ENCODE measurements at places on chromosomes 11 and 22.
A peak's percentile ranks its signal among the peaks of the same experiment; 100 is the strongest.

GRCh38 chr22:47128622-47129215 lies 366.3 kb downstream of the TBC1D22A start:
- DNase-seq = no peak

GRCh38 chr22:41471568-41471967 lies 2.7 kb downstream of the ACO2 start:
- DNase-seq = no peak

DNA sequence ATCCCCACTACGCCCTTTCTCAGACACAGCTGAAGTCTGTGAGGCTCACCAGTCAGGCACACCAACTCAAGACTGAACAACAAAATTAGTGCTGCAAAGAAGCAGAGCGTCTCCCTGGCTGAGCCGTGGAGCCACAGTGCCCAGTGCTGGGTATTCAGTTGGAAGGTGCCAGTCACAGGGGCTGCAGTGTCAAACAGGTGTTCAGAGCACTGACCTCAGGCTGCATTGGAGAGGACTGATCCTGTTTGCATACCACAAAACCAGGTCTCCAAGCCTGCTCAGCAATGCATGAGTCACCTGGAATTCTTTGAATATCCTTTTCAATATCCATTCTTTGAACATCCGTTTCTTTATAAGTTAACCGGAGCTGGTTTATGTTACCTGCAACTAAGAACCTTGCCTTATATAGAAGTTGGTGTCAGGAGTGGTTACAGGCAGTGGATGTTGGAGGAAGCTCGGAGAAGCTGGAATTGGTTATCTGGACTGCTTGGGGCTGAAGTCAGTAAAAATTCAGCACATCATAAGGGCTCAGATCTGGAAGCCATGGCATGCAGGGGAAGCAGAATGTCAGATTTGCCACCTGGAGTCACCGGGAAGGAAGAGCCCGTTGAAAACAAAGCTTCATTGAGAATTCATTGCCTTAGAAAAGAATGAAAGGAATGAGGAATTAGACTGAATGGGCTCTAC lies 30.3 kb downstream of the PDGFB start:
- DNase-seq = peak; percentile 36

GRCh38 chr11:36703055-36703404 lies 105.0 kb upstream of the RAG2 start:
- no peak for DNase-seq

DNA sequence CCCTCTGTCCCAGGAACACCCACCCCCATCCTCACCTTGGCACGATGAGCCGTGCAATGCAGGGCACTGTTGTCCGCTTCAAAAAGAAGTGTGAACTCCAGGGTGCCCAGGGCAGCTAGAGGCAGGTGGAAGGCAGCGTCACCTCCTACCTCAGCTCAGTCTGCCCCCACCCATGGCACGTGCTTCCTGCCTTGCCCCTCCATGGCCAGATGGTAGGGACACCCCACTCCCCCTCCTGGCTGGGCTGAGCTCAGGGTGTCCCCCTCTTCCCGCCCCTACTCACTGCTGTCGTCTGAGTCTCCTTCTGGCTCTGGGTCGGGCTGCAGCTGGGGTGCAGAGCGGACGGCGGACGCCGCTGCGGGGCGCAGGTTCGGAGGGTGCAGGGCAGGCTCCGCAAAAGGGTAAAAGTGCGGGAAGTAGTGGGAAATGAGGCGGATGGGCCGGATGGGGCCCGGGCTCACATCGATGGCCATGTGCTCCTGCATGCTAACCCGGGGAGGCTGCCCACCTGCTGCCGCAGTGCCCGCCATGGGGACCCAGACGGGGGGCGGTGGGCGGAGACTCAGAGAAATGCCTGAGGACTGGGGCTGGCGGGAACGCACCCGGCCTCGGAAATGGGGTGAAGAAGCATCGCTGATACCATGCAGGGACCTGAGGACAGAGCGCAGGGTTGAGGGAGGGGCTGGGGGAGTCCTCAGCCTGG lies 9.1 kb downstream of the NDUFV1 start:
- no peak for DNase-seq

- peak; percentile 43 for DNase-seq
Observed at GRCh38 chr11:108620958-108621772, 27.6 kb upstream of the EXPH5 start.

- no peak for DNase-seq
Observed at GRCh38 chr11:72639502-72640375, 34.5 kb downstream of the PDE2A start.

DNA sequence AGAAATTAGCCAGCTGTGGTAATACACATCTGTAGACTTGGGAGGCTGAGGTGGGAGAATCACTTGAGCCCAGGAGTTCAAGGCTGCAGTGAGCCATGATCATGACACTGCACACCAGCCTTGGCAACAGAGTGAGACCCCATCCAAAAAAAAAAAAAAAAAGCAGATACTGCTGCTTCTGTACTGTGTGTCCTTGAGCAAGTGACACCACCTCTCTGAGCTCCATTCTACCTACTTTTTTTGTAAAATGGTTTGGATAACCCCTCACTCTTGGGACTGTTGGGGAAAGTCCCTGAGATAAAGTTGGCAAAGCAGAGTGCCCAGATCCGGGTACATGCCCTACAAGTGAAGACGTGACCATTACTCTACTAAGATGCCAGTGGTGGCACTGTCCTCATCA lies 2.7 kb downstream of the SEC14L3 start:
- no peak for DNase-seq

DNA sequence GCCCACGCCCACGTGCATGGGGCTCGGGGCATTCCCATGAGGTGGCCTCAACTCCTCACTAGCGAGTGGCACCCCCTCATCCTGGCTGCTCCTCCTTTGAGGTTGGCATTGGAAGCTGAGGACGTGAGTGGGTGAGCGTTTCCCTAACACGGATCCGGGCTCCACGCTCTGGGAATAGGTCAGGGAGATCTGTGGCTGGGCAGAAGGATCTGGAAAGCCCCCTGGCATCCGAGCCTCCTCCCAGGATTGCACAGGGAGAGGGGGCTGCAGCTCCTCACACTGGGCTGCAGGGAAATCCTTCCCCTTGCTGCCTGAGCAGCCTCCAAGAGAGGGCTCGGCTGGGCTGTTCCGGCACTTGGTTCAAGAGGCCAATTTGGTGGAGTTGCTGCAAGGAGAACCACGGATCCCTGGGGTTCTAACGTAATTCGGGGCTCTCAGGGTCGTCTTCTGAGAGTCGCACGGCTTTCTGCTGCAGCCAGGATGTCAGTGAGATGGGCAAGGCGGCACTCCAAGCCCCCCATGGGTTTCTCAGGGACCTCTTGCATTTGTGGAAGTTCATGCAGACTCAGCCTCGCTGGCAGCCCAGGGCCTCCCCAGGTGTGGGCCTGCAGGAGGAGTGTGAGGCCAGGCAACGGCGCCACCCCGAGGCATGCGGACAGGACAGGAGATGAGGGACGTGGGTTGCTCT lies 1119.0 kb downstream of the BRD1 start:
- no peak for DNase-seq

DNA sequence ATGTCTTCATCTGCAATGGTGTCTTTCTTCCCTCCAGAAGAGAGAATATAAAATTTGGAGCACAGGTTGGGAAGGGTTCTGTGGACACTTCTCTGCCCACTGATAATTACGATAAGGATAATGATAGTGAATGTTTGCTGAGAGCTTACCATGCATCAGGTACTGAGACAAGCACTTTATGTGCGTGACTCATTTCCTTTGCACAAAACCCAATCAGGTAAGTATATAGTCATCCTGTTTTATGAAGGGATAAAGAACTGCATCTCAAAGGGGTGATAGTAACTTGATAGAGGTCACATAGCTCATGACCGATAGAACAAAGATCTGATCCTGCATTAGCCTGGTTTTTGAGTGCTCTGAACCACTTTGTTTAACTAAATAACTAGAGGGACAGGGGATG lies 9.4 kb downstream of the DRD2 start:
- DNase-seq = no peak

- DNase-seq = no peak
Observed at GRCh38 chr11:134517621-134518293, 105.7 kb upstream of the B3GAT1 start.

- DNase-seq = peak; percentile 69
Observed at GRCh38 chr22:37157516-37158285, 8.0 kb upstream of the IL2RB start.

GRCh38 chr11:97751405-97751804 lies 1269.3 kb upstream of the CNTN5 start:
- no peak for DNase-seq

- no peak for DNase-seq
Observed at GRCh38 chr22:22702237-22703202, 58.1 kb downstream of the GGTLC2 start.

DNA sequence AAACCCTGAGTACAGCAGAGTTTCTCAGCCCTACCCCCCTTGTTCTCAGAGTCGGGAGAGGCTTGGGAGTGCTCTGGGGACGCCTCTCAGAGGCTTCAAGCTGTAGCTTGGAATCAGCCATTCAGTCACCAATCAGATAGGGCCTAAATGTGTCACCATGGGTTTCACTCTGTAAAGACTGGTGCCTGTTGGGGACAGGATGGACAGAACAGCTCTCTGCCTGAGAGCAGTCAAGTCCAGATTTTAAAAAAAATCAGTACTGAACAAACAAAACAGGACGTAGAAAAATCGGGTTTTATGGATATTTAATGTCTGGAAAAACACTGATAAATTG lies 1.3 kb downstream of the FADD start:
- DNase-seq = no peak

DNA sequence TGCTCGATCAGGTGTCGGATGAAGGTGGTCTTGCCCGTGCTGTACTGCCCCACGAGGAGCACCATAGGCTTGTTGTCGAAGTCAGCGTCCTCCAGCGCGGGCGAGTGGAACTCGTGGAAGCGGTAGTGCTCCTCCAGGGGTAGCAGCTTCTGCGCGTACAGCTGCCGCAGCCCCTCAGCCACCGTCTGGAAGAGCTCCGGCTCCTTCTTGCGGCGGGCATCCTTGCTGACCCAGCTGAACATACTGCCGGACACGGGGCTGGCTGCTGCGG lies 263 bp downstream of the EHD1 start:
- no peak for DNase-seq

- no peak for DNase-seq
Observed at GRCh38 chr22:41344189-41344788, 37.5 kb upstream of the TEF start.

DNA sequence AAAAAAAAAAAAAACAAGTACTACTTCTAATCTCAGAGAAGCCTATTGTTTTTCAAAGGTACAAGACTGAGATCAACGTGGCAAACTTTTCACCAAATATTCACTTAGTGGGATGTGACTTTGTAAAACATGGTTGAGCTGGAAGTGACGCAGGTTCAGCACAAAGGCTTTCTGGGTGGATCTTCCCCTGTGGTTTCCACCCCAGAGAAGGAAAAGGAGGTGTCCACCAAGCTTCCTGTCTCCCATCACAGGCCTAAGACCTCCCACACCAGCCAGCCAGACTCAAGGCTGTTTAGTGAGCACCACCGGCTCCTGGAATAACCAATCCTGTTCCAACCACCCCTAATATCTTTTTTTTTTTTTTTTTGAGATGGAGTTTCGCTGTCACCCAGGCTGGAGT lies 5.7 kb downstream of the TMEM184B start:
- peak; percentile 31 for DNase-seq

DNA sequence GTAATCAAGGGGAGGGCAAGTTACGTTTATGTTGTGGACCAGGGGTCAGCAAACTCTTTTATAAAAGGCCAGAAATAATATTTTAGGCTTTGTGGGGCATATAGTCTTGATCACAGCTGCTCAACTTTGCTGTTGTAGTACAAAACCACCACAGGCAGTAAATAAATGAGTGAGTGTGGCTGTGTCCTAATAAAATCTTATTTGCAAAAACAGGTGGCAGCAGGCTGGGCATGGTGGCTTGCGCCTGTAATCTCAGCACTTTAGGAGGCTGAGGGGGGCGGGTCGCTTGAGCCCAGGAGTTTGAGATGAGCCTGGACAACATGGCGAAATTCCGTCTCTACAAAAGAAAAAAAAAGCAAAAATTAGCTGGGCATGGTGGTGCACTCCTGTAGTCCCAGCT lies 57.9 kb upstream of the NUP160 start:
- no peak for DNase-seq

- DNase-seq = no peak
Observed at GRCh38 chr22:46481386-46481785, 56.0 kb downstream of the CELSR1 start.

DNA sequence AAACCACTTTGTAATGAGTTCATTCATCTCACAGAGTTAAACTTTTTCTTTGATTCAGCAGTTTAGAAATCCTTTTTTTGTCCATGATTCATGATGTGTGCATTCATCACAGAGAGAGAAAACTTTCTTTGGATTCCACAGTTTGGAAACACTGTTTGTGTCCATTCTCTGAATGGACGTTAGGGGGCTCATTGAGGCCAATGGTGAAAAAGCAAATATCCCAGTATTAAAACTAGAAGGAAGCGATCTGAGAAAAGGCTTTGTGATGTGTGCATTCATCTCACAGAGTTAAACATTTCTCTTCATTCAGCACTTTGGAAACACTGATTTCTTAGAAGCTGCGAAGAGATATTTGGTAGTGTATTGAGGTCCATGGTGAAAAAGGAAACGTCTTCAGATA lies 155.6 kb upstream of the TRIM48 start:
- DNase-seq = no peak

DNA sequence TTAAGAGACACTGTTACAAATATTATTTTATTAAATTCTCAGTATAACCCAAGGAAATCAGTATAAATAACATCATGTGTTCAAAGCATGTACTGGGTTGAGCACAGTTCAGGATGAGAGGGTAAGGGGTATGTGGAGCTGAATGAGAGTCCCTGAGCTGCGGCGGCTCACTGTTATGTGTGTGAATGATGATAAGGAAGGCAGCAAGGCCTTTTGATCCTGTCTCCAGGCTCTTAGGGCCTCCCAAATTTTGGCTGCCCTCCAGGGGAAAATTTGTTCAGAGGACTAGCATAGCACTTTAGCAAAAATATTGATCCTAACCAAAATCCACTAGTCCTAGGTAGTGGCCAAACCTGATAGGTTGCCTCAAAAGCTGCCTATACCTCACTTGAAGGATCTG lies 86.1 kb upstream of the SPON1 start:
- no peak for DNase-seq

GRCh38 chr11:11588891-11589290 lies 32.9 kb downstream of the GALNT18 start:
- no peak for DNase-seq

DNA sequence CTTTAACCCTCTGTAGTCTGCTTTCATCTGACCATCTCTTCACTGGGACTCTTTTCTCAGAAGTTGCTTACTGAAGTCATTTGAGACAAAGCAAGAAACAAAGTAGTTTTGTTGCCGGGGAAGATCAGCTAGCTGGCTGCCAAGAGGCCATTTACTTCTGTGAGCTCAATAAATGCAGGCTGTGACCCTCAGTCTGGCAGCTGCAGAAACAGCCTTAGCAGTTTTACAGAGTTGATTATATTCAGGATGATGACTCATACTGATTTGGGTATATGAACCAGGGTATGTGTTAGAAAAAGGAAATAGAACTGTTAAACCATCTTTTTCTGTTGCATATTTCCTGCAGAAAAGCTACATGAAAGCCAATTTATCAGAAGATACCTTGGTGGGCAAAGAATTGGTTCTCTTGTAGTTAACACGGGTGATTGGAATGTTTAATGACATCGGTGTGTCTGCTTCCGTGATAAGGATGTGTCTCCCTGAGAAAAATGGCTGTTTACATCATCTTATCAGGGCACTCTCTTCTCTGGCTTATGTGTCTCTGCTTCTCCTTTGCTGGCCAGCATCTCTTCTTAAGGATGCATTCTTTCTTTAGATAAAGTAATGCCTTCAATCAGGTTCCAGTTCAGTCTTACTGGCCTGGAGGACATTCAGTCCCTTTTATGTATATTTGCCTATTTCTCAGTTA lies 18.5 kb downstream of the FIBIN start:
- DNase-seq = no peak

Data from NCI-H226 (cell line).